ENCODE measurements at places on chromosomes 4 and X. TPM values are rescaled to one million over a fixed set of nuclear protein-coding genes. Genes with fewer than 3 reads are reported as not detected.
A peak's percentile ranks its signal among the peaks of the same experiment; 100 is the strongest.

GRCh38 chr4:186033027-186033426 is 35.9 kb upstream of the TLR3 start:
- no peak for DNase-seq

GRCh38 chrX:119690921-119691716 is 1.8 kb downstream of the SEPTIN6 start:
- no peak for DNase-seq

DNA sequence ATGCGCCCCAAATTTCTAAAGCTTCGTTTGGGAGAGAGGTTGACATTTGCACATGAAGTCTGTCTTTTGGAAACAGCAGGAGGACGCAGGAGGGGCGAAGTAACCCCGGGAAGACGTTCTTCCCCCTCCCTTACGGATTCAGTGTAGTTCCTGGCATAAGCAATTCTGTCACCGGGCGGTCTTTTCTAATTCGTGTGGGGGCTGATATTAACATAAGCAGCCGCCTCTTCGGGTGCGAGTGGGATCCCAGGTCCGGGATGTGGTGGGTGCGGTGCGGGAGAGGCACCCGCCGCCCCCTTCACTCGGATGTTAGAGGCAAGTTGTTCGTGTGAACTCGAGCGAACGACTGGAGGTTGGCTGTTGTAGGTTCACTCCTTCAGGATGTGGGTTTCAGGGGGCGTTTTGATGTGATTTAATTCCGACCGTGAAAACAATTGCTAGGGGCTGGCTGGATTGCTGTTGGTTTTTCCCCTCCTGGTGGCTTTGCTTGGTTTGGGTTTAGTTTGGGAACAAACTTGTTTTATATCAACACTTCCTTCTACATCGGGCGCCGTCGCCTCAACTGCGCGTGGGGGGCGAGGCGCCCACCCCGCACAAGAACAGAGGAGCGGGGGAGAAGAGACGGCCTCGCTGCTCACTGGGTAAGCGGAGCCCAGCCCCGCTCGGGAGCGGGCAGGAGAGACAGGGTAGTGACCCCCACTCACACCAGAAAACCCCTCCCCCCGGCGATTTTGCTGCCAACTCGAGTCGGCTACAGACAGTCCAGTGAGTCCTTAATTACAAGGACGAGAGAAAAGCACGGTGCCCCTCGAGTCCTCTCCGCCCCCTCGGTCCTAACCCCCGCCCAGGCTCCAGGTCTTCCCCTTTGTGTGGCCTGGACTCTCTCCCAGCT is 2.9 kb upstream of the LEF1 start:
- no peak for DNase-seq

DNA sequence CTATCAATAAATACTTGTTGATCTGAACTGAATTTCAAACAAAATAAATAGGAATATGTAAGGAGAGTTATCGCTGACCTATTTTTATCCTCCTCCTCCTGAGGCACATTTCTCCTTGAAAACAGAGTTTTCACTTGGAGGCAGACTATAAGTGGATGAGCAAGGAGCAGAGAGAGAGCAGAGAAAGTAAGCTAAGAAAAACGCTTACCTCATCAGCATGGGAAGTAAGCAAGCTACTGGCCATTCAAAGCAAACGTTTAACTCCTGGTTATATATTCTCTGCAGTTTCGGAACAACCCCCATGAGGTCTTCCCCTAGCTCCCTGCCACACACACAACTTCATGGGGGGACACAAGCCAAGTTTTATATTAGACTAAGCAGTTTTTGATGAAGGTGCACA is 13.2 kb downstream of the ZDHHC9 start:
- no peak for DNase-seq

DNA sequence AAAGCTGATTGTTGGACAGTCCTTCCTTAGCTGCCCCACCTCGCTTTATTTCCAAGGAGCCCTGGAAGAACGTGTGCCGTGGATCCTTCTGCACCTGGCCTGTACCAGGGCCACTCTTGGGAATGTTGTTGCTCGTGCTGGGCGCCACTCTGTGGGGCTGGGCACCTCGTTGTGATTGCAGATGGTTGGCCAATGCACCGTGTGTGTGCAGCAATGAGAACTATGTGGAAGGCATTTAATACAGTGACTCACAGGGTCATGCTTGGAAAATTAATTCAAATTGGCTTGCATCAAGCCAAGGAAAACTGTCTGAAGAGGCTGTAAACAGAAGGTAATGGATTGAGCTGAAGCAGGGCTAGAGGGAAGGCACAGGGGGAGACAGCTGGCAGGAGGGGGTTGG is 37.0 kb upstream of the CD99L2 start:
- DNase-seq = peak; percentile 87

- no peak for DNase-seq
Observed at GRCh38 chrX:148562846-148563245, 62.4 kb downstream of the AFF2 start.

GRCh38 chrX:47204970-47205369 is 11.3 kb downstream of the UBA1 start:
- no peak for DNase-seq

- DNase-seq = no peak
Observed at GRCh38 chr4:153724606-153725005, 35.2 kb downstream of the RNF175 start.

- DNase-seq = no peak
Observed at GRCh38 chr4:87553182-87553581, 24.0 kb upstream of the SPARCL1 start.

GRCh38 chr4:184030036-184030435 is 124.9 kb downstream of the STOX2 start:
- DNase-seq = no peak

GRCh38 chrX:110399966-110400365 is 41.3 kb downstream of the RTL9 start:
- no peak for DNase-seq

Gene ARMCX1
- 28.1 TPM for total RNA-seq

GRCh38 chr4:108483079-108483478 is 137.3 kb upstream of the RPL34 start:
- no peak for DNase-seq

DNA sequence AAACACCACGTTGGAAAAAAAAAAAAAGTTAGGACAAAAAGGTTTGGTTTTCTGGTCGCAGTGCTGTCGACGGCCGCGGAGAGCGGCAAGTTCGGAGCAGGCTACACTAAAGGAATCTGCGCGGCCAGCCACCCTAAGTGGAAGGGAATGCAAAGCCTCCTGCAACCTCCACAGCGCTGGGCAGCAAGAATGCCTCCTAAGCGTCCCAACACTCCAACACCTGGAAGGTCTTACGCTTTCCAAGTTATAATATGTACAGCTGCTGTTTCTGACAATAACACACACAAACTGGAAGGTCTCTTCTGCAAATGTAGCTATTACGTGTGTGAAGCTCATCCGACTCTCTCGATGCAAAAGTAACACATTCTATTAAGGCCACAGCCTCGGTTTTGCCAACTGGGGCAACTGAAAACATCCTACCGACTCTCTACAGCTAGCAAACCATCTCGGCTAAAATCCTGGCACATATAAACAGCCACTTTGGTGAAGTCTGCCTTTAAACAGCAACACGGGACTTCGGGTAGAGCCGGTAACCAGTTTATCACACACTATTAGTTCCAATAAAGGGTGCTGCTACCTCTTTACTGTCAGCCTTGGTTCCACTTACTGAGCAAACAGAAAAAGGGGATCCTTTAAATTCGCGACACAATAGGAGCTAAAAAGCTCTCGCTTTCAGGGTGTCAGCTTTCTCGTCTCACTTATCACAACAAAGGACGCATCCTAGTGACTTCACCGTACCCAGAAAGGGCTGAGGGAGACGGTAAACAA is 895 bp downstream of the SMIM14 start:
- peak; percentile 62 for DNase-seq

Gene CSAG2
- not detected for total RNA-seq

Gene KIT
- total RNA-seq = 0.10 TPM

Gene VCX3B
- total RNA-seq = not detected

DNA sequence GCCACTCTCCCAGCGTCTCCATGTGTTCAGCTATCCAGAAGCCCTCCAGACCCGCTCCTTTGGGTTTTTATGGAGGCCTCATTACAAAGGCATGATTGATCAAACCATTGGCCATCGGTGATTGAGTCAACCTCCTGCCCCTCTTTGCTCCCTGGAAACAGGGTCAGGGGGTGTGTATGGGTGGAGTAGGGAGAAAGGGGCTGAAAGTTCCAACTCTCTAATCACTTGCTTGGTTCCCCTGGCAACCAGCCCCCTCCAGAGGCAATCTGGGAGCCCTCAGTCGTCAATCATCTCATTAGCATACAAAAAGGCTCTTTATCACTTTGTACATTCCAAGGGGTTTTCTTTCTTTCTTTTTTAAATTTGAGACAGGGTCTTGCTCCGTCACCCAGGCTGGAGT is 2.3 kb downstream of the TRIM2 start:
- no peak for DNase-seq

Gene EMCN
- 0.69 TPM for total RNA-seq

Gene MRPL1
- 51.7 TPM for total RNA-seq

- peak; percentile 84 for DNase-seq
Observed at GRCh38 chr4:134028421-134028820, 173.2 kb downstream of the PABPC4L start.
